Omental fat pad (tissue), 4 donors: ENCODE measurements at places on chromosomes 11 and 22. TPM values are rescaled to one million over a fixed set of nuclear protein-coding genes. Genes with fewer than 3 reads are reported as not detected.
A peak's percentile ranks its signal among the peaks of the same experiment; 100 is the strongest.

DNA sequence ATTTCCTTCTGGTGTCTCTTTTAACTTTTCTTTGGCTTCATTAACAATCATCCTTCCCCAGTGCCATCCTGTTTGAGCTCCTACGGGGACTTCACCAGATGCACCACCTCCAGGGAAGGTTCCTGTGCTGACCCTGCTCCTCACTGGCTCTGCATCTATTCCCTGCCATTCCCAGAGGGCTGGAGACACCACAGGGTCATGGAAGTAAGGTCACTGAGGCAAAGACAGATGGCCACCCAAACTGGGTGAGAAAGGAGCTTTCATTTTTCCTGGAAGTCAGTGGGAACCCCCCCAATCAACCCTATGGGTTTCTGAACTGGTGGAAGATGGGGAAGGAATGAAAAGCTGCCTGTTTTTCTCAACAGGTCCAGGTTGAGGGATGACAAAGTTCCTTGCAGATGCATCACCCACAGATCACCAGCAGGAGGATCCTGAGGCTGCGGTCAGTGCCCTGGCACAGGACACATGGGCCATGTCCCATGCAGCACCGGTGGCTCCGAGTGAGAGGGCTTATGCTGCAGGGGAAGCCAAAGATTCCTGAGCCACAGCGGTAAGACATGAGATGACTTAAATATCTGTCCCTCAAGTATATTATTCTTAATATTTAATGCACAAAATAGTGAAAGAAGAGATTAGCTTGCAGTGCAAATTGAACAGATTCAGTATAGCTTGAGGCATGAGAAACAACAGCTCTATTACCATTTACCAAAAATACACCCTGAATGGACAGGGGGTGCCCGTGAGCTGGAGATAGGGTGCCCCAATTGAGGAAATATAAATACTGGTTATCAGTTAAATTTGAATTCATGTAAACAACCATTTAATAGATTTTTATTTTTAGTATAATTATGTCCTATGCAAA, 73.0 kb upstream of the VPREB1 start:
- DNase-seq: no peak

DNA sequence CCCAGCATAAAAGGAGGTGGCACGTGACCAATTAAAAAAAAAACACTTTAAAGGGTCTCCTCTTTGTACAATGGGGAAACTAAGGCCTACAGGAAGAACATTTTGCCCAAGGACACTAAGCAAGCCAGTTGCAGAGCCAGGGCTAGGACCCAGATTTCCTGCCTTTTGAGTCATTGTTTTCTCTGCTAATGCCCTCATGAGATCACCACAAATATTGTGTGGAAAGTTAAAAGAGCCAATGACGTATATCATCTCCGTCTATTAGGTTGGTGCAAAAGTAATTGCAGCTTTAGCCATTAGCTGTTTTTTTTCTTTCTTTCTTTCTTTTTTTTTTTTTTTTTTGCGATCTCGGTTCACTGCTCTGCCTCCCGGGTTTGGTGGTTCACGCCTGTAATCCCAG, 24.1 kb upstream of the LRRC32 start:
- DNase-seq: no peak

Gene PNPLA5
- not detected for total RNA-seq

Gene CREBZF
- 81.0 TPM for total RNA-seq

DNA sequence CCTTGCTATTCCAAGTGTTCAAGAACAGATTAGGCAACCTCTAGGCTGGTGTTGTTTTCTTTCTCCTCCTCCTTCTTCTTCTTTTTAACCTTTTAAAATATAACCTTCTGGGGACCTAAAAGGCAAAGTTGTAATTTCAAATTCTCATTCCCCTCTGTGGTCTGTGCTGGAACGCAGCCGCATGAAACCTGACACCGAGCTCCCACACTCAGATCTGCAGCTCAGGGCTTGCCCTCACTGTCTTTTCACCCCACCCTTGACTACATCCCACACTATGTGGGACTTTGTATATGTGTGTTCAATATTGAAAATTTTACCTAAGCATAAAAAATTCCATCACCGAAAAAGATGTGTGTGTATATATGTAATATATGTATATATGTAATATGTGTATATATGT, 62.0 kb upstream of the ARHGAP42 start:
- DNase-seq: no peak

DNA sequence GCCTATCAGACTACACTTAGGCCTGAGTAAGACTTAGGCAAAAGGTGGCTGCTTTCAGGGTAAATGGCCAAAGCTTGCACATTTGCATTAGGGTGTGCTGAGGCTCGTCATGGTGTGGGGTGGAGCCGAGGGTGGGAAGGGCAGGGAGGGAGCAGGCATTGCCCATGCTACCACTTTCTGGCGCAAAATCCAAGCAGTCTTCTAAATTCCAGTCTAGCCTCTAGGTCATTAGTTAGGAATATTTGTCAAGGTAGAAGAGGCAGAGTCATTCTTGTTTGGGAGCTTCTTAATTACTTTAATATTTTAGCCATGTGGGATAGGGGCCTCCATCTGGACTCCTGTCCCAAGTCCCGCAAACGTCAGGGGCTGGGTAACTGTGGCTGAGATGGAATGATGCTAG, 28.6 kb downstream of the SCUBE1 start:
- no peak for DNase-seq

DNA sequence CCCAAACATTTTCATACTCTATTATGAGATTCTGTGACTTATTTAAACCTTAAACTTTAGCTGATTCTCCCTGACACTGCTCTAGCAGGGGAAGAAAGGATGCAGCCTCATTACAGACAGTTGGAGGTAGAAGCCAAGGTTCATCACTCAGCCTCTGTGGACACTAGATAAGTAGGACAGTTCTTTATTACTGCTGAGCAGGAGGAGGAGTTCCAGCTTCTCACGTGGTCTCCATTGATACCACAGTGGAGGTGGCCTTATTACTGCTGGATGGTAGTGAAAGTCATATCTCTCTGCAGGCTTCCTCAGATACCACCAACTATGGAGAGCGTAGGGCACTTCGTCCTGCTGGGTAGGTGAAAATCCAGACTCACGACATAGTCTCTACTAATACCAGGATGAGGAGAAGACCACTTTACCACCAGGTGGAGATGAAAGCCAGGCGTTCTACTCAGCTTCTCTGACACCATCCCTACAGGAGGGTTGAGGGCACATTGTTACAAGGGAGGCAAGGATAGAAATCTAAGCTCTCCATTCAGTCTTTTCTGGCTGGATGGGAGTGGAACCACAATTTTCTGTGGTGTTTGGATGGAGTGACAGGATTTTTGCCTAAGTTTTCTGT, 13.1 kb upstream of the ANGPTL5 start:
- DNase-seq: no peak

GRCh38 chr11:87437844-87438223, 400.1 kb downstream of the TMEM135 start:
- DNase-seq: no peak

Gene CNGA4
- total RNA-seq: not detected

- no peak for DNase-seq
Observed at GRCh38 chr11:94597896-94598295, 30.7 kb downstream of the PIWIL4 start.

DNA sequence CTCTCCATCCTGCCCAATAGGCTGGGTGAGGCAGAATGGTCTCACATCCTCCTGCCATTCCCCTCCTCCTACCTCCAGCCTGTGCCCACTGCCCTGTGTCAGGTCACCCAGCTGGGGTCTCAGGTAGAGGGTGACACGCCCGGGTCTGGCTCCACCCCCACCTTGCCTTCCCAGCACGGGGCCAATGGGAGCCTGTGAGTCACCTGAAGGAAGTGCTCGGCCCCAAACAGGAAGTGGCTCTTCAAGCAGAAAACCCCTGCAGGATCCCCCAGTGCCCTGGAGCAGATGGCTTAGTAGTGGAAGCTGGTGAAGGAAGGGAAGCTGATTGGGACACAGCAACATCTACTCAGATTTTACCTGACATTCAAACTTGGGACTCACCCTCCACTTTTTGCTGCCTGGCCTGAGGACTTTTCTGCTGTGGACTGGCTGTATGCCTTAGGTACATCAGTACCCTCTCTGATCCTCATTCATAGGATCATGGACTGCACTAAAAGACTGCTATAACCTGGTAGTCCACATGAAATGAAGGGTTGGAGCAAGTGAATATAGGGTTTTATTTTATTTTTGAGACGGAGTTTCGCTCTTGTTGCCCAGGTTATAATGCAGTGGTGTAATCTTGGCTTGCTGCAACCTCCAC, 33.4 kb downstream of the GDPD5 start:
- DNase-seq: no peak

DNA sequence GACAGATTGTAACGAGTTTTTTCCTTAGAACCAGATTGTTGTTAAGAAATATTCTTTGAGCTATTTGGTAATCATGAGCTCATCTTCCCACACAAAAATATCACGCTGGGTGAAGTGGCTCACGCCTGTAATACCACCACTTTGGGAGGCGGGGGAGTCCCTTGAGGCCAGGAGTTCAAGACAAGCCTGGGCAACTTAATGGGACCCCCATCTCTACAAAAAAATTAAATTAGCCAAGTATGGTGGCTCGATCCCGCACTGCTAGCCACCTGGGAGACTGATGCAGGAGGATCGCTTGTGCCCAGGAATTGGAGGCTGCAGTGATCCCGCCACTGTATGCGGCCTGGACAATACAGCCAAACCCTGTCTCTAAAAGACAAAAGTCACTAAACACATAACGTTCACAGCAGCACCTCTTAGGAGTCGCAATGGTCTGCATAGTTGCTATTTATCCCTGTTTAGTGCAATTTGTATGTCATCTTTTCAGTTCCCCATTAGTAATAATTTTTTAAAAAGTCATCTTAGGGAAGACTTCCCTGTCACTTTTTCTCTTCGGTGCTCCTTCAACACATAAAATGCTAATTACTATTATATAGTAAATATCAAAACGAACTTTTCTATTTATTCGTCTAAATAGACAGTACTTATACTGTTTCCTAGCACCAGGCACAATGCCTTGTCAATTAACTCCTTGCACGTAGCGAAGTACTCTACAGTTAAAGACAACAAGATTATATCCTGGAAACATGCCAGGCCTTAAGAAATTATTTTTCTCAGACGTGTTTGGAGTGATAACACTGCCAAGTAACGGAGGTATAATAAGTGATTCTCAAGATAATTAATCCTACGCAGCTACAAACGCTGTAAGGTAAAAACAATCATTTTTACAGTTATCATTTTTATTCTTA, 1.1 kb downstream of the ST13 start:
- peak; percentile 35 for DNase-seq

- no peak for DNase-seq
Observed at GRCh38 chr11:72584293-72584938, 89.8 kb downstream of the PDE2A start.

DNA sequence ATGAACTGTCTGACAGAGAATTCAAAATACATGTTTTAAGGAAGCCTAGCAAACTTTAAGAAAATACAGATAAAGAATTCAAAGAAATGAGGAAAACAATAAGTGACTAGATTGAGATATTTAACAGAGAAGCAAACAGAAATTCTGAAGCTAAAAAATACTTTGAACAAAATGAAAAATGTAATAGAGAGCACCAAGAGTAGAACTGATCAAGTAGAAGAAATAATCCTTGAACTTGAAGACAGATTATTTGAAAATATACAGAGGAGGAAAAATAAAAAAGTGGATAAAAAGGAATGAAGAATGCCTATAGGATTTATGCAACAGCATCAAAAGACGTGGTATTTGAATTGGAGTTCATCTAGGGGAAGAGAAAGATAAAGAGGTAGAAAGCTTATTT, 101.9 kb upstream of the OR4B1 start:
- no peak for DNase-seq

DNA sequence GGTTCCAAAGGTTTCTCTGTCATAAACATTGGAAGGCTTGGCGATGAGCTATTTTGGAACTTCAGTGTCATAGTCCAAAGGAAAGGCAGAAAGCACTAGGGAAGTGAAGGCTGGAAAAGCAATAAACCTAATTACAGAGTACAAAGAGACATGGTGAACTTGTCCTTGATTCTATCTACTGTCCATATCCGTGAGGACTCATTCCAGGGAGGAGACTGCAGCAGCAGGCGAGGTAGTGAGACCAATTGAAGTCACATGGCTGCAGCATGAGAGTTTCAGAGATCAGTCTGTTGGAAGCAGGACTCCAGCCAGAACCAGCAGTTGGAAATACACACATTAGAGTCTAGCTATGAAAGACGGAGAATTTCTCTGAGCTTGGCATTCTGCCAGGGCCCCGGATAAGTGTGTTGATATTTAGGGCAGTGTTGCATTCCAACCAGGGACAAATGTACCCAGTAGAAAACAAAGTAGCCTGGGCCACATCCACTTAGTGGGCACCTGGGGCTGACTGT, 54.1 kb upstream of the ARHGAP42 start:
- DNase-seq: no peak

DNA sequence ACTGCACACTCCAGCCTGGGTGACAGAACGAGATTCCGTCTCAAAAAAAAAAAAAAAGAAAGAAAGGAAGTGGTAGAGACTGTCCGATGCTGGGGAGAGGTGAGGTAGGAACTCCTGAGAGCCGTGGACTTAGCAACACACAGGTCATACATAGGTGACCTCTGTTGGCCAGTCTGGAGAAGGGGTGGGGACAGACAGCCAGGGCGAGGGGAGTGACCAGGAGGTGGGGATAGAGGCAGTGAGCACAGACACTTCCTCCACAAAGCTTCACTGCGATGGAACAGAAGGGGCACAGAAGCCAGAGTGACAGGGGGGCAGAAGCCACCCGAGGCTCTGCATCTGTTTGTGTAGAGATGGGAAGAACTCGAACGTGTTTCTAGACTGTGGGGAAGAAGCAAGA, 47.1 kb downstream of the MYH9 start:
- no peak for DNase-seq

Gene MRGPRX4
- not detected for total RNA-seq

DNA sequence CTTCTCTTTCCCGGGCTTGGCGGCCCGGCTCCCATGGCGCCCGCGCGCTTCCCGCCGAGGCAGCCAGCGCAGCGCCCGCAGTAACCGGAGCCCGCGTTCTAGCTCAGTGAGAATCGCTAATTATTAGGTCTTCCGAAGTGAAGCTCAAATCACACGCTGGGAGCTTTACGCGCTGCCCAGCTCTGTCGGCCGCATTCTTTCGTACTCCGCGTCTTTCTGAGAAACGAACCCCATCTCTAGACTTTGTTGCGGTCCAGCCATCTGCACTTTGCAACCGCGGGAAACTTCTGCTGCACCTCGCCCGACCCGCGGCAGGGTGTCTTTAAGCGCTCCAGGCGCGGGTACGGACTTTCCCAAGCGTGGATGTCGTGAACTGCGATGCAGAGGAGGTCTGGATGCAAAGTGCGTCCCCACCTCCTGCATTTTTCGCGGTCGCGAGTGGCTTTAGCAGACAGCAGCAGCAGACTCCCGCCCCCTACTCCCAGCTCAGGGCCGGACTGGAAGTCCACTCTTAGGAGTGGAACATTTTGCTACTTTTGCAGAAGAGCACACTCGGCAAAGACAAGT, 6.0 kb upstream of the PAX6 start:
- DNase-seq: no peak

- no peak for DNase-seq
Observed at GRCh38 chr11:131693756-131694155, 323.3 kb downstream of the NTM start.
